ENCODE measurements at places on chromosomes 2 and 18.

- no peak overlapping the region for H3K27ac ChIP-seq
- no peak overlapping the region for H3K4me3 ChIP-seq
- no peak for DNase-seq
- peaks cover 15% of the 10 kb centered on the region for H3K4me1 ChIP-seq
These were observed 9.4 kb downstream of the REV1 start for GRCh38 chr2:99480390-99480789.

DNA sequence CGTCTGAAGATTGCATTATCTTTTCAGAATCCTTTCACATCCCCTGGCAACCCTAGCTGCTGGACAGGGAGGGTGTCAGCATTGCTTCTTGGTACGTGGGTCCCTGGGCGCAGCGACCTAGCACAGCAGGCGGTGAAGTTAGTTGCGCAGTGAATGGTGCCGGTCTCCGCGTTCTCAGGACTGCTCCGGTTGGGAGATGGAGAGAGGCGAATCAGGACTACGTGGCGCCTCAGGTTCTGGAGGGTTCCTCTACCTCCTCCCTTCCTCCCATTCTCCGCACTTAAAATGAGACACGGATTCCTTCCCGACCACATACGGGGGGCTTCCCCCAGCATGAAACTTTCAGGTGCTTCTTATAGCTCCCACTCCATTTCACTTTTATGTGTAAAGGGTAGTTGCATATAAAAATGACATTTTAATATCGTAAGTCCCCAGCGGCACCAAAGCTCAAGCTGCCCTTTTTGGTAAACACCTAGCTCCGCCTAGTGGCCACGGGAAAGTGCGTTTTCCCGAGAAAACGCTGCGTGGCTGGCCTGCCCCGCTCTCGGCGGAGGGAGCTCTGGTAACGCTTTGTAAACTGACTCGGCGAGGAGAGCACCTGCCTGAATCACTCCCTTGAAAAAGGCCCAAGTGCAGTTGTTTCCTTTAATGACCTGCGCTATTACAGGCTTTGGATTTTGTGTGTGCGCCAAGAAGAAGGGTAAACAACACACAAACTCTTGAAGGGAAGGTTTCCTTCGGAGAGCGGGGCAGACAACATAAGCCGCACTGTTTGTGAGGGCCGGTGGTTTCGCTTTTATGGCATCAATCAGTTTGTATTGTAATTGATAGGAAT lies 32.9 kb upstream of the INHBB start:
- H3K4me3 ChIP-seq = peak overlapping the region; percentile 64
- DNase-seq = peak; percentile 88
- peak overlapping the region; percentile 79 for H3K27ac ChIP-seq
- no peaks in the 10 kb centered on the region for H3K36me3 ChIP-seq

DNA sequence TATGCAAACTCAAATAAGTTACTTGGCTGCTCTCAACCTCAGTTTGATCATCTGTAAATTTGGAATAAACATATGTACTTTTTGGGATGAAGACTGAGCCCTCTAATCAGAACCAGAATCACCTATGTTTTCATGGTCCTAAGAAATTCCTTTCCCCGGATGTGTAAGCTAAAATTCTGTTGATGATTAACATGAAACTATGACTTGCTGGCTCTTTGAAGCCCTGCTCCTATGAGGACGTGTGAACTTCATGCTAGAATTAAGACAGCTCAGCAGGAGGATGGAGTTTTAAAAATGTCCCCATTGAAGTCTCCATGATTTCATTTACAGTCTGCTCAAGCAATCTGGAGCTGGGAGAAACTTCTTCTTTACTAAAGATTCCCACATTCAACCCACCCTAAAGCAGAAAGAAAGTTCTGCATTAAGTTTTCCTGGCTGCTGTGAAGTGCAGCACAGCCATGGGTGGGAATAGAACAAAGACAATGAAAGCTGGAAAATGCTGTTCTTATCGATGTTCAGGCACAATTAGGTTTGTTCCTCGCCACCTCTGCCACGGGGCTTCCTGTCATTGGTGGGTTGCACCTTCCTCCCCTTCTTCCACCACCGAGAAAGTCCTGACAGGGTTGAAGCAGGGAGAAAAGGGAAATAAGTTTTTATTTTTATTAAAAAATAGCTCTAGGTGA lies 50.9 kb downstream of the ADCYAP1 start:
- H3K4me3 ChIP-seq = no peak overlapping the region
- peaks cover 8% of the 10 kb centered on the region for H3K27me3 ChIP-seq
- no peaks in the 10 kb centered on the region for H3K36me3 ChIP-seq
- no peak overlapping the region for H3K27ac ChIP-seq

- H3K27me3 ChIP-seq = no peaks in the 10 kb centered on the region
- no peak for DNase-seq
- no peak overlapping the region for H3K27ac ChIP-seq
- H3K4me3 ChIP-seq = no peak overlapping the region
These were observed 239.1 kb downstream of the FAM210A start for GRCh38 chr18:13487237-13487636.

- H3K4me3 ChIP-seq = no peak overlapping the region
- peaks cover 6% of the 10 kb centered on the region for H3K4me1 ChIP-seq
- H3K27ac ChIP-seq = no peak overlapping the region
These were observed 27.3 kb upstream of the TNP1 start for GRCh38 chr2:216887138-216887537.

- DNase-seq = no peak
- no peak overlapping the region for H3K27ac ChIP-seq
- no peaks in the 10 kb centered on the region for H3K4me1 ChIP-seq
- no peaks in the 10 kb centered on the region for H3K36me3 ChIP-seq
- peaks cover 14% of the 10 kb centered on the region for H3K27me3 ChIP-seq
These were observed 164.2 kb upstream of the CAPN13 start for GRCh38 chr2:30971231-30972025.

DNA sequence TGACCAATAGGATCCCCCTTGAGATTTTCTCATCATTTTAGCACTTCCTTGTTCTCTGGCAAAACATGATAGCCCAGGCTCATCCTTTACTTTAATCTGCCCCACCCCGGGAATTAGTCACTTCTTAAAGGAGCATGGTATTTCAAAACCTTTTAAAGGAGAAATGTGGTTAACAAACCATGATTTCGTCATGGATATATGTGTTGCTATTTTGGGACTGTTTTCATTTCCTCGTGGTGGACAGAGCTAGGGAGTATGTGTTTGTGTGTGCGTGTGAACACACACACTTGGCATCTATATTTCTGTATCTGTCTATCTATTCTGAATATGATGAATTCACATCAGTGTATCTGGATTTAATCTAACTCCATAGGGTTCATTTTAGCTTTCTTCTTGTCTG lies 128.1 kb downstream of the BIRC6 start:
- H3K4me3 ChIP-seq = no peak overlapping the region
- H3K27ac ChIP-seq = no peak overlapping the region
- H3K4me1 ChIP-seq = no peaks in the 10 kb centered on the region
- no peak for DNase-seq

- H3K4me1 ChIP-seq = peaks cover 51% of the 10 kb centered on the region
- DNase-seq = peak; percentile 91
- H3K27me3 ChIP-seq = no peaks in the 10 kb centered on the region
- peak within 1 kb of the TSS; percentile 93 for H3K4me3 ChIP-seq
- H3K27ac ChIP-seq = peak within 1 kb of the TSS; percentile 91
- H3K36me3 ChIP-seq = peaks cover 4% of the 10 kb centered on the region
These were observed at the start of gene LIMS1 for GRCh38 chr2:108533832-108534583. Gene LIMS1 (plus strand): TSS chr2:108534470. CDS start chr2:108534563, 93 bp downstream.

DNA sequence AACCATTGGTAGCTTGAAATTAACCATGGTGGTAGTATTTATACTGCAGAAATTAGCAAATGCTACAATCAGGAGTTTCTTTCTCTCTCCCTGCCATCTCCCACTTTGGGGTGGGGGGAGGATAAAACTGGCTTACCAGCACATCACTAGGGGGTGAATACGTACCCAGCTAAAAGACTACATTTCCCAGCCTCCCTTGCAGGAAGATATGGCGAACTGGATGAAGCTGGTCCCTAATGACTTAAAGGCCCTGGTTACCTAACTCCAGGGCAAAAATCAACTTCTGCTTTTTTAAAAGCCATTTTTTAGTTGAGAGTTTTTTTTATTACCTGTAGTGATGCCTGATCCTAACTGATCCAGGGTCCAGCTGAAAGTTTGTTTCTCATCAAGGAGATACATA lies 70.3 kb upstream of the RAB12 start:
- no peak for DNase-seq
- H3K27ac ChIP-seq = no peak overlapping the region
- peaks cover 5% of the 10 kb centered on the region for H3K27me3 ChIP-seq
- H3K4me1 ChIP-seq = no peaks in the 10 kb centered on the region
- no peak overlapping the region for H3K4me3 ChIP-seq

DNA sequence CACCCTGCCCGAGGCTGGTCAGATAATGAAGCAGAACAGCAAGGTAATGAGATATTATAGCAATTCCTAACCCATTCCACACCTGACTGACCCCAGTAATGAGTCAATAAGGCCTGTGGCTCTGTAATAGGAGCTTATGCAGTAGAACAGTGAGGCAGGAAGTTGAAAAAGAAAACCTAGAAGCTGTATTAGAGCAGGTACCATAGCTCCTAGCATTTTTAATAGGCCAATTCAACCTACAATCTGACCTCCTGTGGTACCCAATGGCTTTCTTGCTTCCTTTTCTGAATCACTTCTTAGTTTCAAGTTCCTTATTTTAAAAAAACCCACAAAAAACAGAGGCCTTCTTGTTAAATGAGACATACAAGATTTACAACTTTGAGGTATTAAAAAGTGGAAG lies 43.6 kb upstream of the MAP2 start:
- H3K4me1 ChIP-seq = no peaks in the 10 kb centered on the region
- no peak overlapping the region for H3K4me3 ChIP-seq
- H3K27ac ChIP-seq = no peak overlapping the region
- no peaks in the 10 kb centered on the region for H3K36me3 ChIP-seq

GRCh38 chr18:2602844-2603243 lies 31.5 kb downstream of the NDC80 start:
- H3K4me3 ChIP-seq = no peak overlapping the region
- H3K27ac ChIP-seq = no peak overlapping the region
- H3K36me3 ChIP-seq = peaks cover 64% of the 10 kb centered on the region
- H3K4me1 ChIP-seq = peaks cover 58% of the 10 kb centered on the region
- H3K27me3 ChIP-seq = no peaks in the 10 kb centered on the region

DNA sequence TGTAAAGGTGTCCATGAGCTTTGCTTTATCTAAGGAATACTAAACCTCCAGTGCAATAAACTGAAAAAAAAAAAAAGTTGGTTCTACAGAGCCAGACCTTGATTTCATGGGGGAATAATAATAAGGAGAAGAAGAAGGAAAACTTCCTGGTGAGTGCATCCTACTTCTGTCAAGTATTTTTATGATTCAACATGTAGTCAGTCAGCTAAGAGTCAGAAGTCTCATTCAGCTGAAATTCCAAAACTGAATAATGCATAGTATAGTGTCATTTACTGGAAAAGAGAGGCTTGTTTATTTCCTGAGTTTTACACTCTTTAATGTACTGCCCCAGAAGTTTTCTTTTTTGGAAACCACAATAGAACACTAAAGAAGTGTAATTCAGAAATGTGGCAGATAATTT lies 77.8 kb upstream of the TACR1 start:
- no peak overlapping the region for H3K27ac ChIP-seq
- H3K36me3 ChIP-seq = no peaks in the 10 kb centered on the region
- H3K27me3 ChIP-seq = no peaks in the 10 kb centered on the region
- no peak for DNase-seq
- no peaks in the 10 kb centered on the region for H3K4me1 ChIP-seq
- H3K4me3 ChIP-seq = no peak overlapping the region

DNA sequence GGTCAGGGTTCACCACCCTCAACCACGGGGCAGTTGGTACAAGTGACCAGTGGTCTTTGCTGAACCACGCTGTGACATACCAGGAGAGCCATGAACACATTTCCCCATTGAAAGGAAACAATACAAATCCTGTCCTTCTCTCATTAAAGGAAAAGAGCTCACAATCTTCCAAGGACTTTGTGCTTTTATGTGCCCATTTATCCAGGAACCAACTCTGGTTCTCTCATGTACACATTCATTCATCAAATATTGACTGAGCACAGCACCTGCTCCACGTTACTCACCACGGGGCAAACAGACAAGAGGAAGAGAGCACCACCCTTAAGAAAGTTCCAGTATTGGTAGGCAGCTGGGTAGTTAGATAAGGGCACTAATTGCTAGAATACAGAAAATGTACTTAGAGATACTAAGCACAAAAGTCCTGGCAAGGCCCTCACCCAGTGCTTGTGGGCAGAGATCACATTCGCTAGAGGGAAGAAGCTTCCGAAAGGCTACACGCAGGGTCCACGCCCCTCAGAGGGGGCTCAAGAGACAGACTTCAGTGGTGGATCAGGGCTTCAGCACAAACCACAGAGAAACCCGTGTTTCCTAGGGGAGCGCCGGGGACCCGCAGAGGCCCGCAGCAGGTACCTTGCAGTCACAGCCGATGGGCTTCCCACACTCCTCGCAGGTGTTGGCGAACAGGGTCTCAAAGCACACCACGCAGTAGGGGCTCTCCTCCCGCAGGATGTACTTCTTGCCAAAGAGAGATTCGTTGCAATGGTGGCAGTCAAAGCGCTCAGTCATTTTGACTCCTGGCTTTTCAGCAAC lies 12.9 kb downstream of the FHL2 start:
- H3K27me3 ChIP-seq = no peaks in the 10 kb centered on the region
- no peak overlapping the region for H3K4me3 ChIP-seq
- H3K27ac ChIP-seq = no peak overlapping the region
- DNase-seq = no peak
- no peaks in the 10 kb centered on the region for H3K4me1 ChIP-seq

- H3K4me3 ChIP-seq = no peak overlapping the region
- DNase-seq = no peak
- no peak overlapping the region for H3K27ac ChIP-seq
- no peaks in the 10 kb centered on the region for H3K27me3 ChIP-seq
These were observed 94.1 kb upstream of the ZNF804A start for GRCh38 chr2:184504252-184504651.

DNA sequence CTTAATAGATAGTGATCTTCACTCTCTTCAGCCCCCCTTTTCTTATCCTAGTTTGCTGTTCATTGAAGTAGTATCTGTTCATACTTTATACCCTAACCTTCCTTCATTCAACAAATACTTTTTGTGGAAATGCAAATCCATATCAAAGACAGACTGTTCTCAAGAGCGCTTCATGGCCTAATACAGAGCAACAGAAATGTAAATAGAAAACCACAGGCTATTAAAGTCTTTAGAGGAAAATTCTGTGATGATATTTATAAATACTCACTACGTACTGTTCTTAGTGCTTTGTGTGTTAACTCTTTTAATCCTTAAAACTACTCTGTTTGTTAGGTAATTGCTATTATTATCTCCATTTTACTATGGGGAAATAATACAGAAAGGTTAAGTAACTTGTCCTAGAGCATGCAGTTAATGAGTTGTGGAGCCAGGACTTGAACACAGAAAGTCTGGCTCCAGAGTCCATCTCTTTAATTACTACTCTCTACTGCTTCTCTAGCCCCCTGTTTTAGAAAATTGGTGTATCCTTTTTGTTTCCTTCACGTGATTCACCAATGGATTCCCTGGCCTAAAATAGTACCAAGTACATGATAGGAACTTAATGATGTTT lies 2.9 kb downstream of the MDH1 start:
- H3K4me1 ChIP-seq = peaks cover 43% of the 10 kb centered on the region
- H3K4me3 ChIP-seq = no peak overlapping the region
- peaks cover 19% of the 10 kb centered on the region for H3K36me3 ChIP-seq
- H3K27ac ChIP-seq = no peak overlapping the region
- peaks cover 5% of the 10 kb centered on the region for H3K27me3 ChIP-seq

- no peak overlapping the region for H3K4me3 ChIP-seq
- H3K27ac ChIP-seq = no peak overlapping the region
- DNase-seq = no peak
- H3K4me1 ChIP-seq = peaks cover 9% of the 10 kb centered on the region
- peaks cover 4% of the 10 kb centered on the region for H3K36me3 ChIP-seq
These were observed 66.3 kb upstream of the NABP1 start for GRCh38 chr2:191611614-191612013.

Data from activated naive CD4-positive, alpha-beta T cell treated with anti-CD3 and anti-CD28 coated beads, Interleukin-2, amount 10 ng/mL, durations not matched to agents 7 days and 5 days (primary cell).